Activated T-helper 1 cell treated with anti-CD3 and anti-CD28 coated beads, Interleukin-2, amount 50 U/mL, for 16 hours (primary cell): ENCODE measurements at places on chromosomes 5 and 9.
A peak's percentile ranks its signal among the peaks of the same experiment; 100 is the strongest.

- no peak for DNase-seq
Measured at GRCh38 chr5:4905674-4906520, 234.2 kb upstream of the ADAMTS16 start.

DNA sequence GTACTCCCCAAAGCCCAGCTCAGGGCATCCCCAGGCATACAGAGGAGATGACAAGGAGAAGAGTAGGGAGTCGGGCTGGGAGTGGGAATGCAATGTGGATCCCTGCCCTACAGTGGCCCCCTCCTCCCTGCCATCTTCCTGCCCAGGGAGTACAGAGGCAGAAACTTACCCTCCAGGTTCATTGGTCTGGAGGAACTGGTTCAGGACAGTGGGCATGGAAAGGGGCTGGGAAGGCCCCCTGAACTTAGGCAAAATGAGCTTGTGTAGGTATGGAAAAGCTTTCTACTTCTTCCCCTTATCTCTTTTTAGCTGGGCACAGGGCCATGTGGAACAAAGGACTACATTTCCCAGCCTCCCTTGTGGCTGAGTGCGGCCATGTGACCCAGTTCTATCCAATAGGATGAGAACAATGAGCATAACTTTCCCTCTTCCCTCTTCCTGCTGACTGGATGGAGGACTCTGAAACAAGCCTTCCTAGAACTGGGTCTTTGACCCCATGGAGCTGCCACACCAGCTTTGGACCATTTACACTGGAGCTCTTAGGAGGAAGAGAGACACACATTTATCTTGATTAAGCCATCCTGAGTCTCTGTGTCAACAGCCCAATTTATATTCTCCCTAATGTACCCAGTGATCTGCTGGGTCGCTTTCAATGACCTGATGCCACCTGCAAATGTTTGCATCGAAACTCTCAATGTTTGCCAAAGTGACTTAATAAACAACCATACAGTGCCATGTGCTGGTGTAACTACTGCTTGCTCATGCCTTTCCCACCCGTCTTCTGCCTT lies 25.0 kb upstream of the HMCN2 start:
- DNase-seq = no peak

DNA sequence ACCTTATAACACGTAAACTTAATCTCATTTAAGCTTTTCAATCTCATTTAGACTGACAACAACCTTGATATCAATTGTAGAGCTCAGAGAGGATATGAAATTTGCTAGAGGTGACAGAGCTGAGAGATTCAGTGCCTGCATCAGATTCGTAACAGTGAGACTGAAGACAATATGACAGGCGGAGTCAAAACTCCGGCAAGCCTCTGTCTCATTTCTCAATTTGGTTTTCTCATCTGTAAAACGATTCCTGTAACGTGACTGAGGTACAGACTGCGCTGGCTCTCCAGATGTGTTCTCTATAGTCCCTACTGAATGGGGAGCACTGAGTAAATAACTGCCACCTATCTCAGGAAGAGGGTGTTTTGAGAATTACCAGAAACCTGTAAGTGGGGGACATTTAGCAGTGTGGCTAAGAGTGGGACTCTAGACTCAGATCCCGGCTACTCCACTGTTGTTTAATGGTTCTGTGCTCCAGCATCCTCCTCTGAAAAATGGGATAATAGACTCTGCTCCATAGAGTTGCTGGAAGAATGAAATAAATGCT lies 3.0 kb upstream of the MCIDAS start:
- no peak for DNase-seq

DNA sequence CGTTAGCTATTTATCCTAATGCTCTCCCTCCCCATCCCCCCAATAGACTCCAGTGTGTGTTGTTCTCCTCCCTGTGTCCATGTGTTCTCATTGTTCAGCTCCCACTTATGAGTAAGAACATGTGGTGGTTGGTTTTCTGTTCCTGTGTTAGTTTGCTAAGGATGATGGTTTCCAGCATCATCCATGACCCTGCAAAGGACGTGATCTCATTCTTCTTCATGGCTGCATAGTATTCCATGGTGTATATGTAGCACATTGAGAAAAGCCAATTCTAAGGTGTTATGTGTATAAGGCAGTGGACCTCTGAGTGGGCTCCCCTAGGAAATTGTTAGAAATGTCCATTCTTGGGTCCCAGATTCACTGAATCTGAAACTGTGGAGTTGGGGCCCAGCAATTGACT lies 103.1 kb upstream of the MYO10 start:
- DNase-seq = no peak

GRCh38 chr5:109945097-109945678 lies 255.5 kb downstream of the MAN2A1 start:
- no peak for DNase-seq

DNA sequence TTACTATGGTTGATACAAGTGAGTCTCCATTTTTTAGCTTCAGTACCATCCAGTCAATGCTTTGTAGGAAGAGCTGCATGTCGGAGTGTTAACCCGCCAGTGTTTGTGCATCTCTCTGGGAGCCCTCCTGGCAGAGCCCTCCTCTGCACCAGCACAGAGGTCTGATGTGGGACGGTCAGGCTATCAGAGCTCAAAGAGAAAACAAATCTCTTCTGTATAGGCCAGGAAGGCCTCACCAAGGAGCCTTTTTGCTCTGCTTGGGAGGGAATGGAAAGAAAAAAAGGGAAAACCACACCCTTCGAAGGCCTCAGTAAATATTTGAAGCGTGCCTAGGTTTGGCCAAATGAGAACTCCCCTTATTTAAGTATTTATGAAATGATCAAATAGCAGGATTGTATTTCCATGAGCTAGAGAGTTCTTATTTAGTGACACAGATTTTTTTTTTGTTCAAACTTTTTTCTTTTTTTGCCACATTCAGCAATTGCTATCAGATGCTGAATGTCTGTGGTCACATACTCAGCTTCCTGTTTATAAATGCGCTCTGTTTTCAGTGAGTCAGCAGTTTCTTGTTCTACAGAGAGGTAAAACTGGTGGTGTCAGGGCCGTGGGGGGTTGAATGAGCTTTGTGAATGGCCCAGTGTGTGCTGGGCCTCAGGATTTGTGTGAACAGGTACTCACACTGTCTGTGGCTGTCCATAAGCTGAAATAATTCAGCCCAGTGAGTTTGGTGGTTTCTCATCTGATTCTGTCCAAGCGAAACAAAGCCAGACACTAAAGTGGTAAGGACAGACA lies 226.6 kb downstream of the SNX18 start:
- DNase-seq = peak; percentile 19

DNA sequence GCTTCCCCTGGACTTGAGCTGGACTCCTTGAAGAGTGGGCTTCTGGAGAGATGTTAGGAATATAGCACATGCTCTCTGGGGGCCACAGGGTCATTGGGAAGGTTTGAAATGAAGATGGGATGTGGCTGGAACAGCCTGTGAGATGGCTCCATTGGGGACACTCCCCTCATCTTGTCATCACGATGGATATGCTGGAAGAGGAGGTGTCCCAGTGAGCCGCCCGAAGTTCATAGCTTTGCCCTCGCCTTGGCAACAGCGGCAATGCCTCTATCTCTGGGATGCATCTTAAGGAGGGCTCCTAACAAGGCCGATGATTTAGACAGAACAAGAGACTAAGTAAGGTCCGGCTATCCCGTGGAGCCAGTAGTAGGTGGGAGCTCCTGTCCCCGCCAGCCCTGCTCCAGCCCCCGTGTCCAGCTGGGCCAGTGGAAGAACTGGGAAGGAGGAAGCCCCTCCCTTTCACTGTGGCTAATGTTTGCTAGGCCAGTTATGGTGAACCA lies 23.9 kb downstream of the AMBP start:
- no peak for DNase-seq

GRCh38 chr5:138900281-138900965 lies 25.3 kb upstream of the LRRTM2 start:
- no peak for DNase-seq

DNA sequence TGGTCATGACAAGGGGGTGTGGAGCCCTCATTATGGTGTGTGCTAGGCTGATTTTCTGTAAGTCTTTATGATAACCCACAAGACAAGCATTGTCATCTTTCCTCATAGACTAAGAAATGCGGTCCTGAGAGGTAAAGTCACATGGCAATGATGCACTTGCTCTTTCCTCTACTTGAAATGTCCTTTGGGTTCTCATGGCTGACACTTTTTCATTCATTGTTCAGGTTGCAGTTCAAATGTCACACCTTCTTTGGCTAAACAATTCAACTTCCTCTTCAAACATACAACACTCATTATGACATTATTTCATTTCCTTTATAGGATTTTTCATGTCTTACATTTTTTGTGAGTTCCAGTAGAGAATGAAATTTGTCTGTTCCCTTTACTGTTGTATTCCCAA lies 323.6 kb upstream of the PRR16 start:
- no peak for DNase-seq

DNA sequence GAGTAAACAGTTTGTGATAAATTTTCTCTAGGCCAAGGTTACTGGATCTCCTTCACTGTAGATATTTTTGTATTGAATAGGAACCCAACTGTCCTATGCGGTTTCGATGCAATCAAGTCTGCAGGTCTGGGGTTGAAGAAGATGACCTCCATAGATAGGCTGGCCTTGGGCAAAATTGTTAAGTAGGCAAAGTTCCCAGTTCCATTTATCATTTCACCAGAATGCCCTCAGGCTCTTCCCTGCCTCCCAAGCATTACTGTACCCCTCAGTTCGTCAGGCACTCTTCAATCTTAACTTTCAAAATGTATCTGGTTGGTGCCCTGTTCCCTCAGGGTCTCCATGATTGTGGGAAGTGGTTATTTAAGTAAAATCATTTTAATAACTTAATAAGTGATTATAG lies 1802.9 kb upstream of the WWC1 start:
- no peak for DNase-seq

DNA sequence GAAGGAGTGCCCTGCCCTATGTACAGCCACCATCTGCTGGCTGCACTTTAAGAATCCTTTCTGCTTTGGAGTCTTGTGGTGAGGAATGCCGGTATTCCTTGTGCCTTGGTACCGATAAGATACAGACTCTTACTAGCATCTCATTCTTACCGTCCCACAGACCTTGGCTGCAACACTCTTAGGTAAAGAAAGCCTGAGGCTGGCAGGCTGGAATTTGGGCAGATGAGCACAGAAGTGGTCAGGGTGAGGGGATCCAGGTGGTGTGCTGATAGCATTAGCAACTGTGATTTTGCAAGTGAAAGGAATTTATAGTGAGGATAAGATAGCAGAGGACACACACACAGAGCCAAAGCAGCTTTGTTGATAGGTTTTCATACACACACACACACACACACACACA lies 198.1 kb downstream of the ENC1 start:
- DNase-seq = no peak

DNA sequence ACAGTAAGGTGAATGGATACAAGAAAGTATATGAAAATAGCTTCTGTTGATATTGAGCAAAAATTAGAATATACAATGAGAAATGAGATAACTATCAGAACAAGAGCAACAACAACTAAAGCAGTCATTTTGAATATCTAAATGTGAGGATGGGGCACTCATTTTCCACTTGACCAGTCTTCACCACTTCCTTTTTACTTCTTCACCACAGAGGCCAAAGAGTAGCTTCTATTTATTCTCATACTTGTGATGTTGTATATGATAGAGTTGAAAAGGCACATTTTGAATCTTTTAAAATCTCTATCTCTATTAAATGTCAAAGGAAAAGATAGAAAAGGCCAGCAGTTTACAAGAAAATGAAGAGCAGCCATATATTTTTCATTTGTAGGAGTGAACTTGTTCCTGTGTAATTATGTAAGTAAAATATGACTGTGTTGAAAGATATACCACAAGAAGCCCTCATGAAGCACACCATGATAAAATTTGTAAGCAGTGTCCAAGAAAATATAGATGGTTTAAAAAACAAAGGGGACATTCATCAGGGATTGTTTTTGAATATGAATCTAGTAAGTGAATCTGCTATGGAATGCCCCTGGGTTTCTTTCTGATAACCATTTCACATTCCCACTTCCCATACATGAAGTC lies 39.2 kb downstream of the ADAMTS19 start:
- DNase-seq = no peak

DNA sequence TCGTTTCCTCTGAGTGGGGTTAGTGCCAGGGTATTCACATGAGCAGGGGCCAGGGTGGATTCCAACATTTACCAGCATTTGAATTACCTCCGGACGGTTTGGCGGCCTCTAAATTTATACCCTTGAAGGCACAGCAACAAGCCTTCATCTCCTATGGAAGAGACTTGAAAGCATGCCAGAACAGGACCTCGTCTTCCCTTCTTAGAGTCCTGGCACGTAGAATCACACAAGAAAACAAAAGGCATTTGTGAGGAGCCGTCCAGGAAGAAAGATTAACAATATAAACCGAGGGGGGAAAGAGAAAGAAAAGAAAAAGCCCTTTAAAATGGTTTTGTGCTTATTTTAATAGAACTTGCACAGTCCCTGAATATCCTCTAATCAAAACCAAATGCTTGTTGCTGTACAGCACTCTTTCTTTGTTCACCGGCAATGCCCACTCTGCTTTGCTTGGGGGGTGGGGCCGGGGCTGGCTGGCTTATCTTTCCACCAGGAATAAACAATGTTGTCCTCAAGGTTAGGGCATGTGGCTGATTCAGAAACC lies 575.8 kb upstream of the ZNF462 start:
- no peak for DNase-seq

DNA sequence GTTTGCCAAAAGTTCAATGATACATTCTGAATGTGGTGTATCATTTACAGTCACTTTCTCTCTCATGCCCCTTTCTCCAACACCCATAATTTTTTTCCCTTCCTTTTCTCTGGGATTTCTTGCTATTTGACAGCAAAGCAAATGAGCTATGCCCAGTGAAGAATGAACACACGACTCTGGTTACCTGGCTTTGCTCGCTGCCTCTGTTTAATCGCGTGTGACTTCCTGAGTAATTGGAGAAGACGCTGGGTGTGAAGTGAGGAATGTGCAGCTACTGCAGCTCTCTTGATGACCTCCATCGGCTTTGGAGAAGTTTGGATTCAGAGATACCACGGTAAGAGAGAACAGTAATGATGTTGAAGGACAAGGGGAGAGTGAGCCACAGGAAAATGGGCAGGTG lies 651.8 kb downstream of the KIF4B start:
- no peak for DNase-seq

- no peak for DNase-seq
Measured at GRCh38 chr5:112124788-112125187, 294.3 kb downstream of the EPB41L4A start.

DNA sequence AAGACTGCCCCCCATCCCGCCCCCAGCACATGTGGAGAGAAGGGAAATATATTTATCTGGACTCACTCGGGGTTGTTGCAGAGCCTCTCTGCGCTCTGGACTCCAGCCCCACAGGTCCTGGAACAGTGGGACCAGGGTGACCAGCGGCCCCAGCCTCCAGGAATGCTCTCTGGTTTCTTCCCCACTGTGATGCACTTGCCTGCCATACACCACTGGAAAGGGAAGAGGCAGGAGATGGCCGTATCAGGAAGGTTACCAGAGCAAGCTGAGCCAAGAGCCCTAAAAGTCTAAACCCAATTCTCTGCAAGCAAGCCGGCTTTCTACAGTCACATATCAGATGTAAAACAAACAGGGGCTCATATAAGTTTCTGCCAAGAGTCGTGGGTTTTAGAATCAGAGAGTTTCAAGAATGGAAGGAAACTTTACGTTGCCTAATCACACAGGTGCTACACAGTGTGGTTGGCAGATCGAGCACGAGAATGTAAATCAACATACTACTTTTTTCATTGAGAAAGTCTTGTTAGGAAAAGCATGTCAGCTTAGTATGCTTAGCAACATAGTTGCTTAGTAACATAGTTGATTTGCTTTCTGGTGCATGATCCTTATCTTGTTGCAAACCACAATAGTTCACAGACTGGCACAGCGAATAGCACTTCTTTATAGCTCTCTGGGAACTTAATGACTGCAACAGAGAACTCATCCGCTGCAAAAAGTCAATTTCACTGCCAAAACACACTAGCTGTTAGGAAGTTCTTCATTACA lies 201.2 kb downstream of the TARS1 start:
- no peak for DNase-seq
